ENCODE measurements at places on chromosomes 12 and 14.

- DNase-seq: no peak
Observed at GRCh38 chr14:36289954-36290353, 30.5 kb downstream of the MBIP start.

- no peak for DNase-seq
Observed at GRCh38 chr12:122505419-122506051, 4.8 kb upstream of the ZCCHC8 start.

- DNase-seq: no peak
Observed at GRCh38 chr12:6460751-6461371, 9.0 kb downstream of the TAPBPL start.

- DNase-seq: no peak
Observed at GRCh38 chr12:58901664-58902063, 18.6 kb downstream of the LRIG3 start.

- no peak for DNase-seq
Observed at GRCh38 chr14:102196039-102196901, 56.6 kb downstream of the WDR20 start.

- DNase-seq: peak; percentile 46
Observed at GRCh38 chr12:111598637-111599452, at the start of gene ATXN2. TSS of gene ATXN2 (minus strand) at chr12:111599315. CDS start at chr12:111599034, 281 bp downstream.

DNA sequence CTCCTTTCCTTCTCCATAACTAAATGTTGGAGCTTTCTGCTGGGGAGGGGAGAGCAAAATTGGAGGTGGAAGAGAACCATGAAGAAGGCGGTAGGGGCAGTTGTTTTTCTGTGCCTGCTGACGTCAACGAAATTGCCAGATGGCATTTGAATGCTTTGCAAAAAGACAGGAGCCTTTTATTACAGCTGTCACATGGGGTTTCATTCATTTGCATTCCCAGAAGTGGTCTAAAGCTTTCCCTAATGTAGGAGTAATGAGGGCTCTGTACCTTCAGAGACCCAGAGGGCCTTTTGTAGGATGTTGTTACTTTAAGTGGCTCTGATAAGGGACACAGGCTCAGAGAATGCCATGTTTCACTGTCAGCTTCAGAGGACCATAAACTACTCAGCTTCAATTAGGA, 107.1 kb upstream of the SLCO1C1 start:
- no peak for DNase-seq

- DNase-seq: no peak
Observed at GRCh38 chr12:46366771-46367170, 5.8 kb downstream of the SLC38A2 start.

- no peak for DNase-seq
Observed at GRCh38 chr14:95387826-95388445, 68.2 kb upstream of the CLMN start.

- DNase-seq: no peak
Observed at GRCh38 chr14:75277008-75277814, 1.4 kb upstream of the FOS start.

GRCh38 chr14:33679461-33680225, 271.2 kb downstream of the EGLN3 start:
- no peak for DNase-seq

- DNase-seq: no peak
Observed at GRCh38 chr12:79451978-79452377, 238.8 kb downstream of the PAWR start.

- DNase-seq: no peak
Observed at GRCh38 chr14:101481557-101481956, 79.7 kb upstream of the DIO3 start.

GRCh38 chr14:68951800-68952530, 27.1 kb downstream of the ACTN1 start:
- DNase-seq: no peak

DNA sequence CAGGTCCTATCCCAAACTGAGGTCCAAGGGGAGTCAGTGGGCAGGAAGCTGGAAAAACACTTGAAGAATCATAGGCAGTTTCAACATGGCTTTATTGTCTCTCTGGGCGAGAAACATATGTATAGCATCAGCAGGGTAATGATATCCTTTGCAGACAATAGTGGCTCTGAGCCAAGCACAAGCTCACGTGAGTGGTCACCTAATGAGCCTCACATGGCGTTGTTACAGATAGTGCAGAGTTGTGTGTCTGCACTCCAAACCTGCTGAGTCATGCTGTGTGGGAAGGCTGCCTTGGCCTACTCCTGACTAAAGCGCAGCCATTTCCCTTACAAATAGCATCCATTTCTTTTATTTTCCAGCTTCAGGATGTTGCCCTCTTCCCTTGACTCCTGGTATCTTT, 105.2 kb upstream of the SYT1 start:
- no peak for DNase-seq

GRCh38 chr14:33836900-33837577, 113.8 kb downstream of the EGLN3 start:
- no peak for DNase-seq

- no peak for DNase-seq
Observed at GRCh38 chr12:94308612-94309011, 151.1 kb downstream of the CEP83 start.

GRCh38 chr14:36967892-36968555, 204.4 kb downstream of the SLC25A21 start:
- DNase-seq: no peak

DNA sequence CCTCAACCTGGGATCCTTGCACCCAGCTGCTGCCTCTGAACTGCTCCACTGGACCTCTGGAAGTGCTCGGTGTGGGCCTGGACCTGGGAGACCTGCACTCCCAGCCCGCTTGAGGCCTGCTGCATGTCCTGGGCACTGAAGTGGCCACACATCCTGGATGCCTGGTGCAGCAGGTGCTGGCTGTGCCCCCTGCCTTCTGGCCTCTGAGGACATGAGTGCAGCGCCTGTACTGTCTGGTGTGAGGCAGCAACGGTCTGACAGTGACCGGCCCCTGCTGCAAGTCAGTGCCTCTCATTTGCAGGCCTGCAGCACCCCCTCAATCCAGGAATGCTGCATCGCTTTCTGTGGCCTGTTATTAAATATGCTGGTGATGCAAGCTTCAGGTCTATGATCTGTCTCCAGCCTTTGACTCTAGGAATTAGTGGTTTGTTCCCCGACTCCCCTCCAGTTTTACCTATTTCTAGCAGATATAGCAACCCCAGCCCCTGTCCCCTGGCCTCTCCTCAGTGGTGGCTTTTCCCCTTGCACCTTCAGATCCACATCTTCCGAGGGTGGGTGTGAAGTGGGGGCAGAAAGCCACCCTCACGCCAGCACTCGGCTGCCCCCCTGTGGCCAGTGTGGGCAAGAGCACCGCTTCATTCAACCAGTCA, 3.6 kb downstream of the SMIM41 start:
- DNase-seq: peak; percentile 53

DNA sequence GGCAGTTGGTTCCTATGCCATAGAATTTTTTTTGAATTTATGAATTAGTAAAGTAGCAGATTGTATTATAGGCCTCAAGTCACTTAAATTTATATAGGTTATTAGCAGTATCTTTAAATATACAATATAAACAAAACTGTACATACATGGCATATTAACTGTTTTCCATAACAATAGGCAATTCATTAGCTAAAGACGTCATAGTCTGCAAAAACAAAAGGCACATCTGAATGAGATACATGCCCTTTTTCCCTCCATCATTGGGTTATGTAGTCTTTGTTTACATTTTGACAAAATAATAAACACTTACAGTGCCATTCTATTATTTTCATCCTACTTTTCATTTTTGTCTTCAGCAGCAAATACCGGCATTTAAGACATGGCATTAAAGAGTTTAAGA, 1.1 kb upstream of the VCPKMT start:
- no peak for DNase-seq

- no peak for DNase-seq
Observed at GRCh38 chr14:33377596-33378390, 439.1 kb downstream of the NPAS3 start.

- no peak for DNase-seq
Observed at GRCh38 chr12:58066296-58066695, 124.9 kb downstream of the ATP23 start.

DNA sequence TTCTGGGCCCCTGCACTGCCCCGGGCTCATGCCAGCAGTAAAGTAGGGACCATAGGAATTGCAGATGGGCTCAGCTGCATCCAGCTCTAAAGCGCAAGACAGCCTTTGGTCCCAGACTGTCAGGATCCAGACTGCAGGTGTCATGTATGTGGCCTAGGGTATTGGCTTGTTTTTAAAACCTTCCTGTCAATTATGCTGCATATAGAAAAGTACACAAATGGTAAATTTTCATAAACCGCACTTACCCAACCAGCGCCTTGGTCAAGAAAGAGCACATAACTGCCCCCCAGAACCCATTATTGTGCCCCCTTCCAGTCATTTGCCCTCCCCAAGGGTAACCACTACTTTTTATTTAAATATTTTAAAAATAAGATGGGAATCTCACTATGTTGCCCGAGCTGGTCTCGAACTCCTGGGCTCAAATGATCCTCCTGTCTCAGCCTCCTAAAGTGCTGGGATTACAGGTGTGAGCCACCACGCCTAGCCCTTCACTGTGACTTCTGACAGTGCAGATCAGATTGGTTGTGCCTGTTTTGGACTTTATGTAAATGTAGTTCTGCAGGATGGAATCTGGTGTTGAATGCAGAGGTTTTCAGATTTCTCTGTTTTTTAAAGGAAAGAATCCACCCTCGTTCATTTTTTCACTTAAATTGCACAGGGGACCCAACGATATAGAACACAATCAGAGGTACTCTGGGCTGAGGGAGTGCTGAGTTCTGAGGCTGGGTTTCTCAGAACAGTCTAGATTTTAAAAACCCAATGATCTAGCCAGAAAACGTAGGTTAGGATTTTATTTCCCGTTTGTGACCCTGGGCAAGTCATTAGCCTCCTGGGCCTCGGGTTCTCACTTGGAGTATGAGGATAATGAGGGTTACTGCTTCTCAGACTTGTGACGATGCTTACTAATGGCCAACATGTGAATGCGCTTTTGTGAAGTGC, 6.7 kb downstream of the NR4A1 start:
- no peak for DNase-seq

GRCh38 chr14:100603341-100604120, 16.3 kb upstream of the BEGAIN start:
- no peak for DNase-seq

DNA sequence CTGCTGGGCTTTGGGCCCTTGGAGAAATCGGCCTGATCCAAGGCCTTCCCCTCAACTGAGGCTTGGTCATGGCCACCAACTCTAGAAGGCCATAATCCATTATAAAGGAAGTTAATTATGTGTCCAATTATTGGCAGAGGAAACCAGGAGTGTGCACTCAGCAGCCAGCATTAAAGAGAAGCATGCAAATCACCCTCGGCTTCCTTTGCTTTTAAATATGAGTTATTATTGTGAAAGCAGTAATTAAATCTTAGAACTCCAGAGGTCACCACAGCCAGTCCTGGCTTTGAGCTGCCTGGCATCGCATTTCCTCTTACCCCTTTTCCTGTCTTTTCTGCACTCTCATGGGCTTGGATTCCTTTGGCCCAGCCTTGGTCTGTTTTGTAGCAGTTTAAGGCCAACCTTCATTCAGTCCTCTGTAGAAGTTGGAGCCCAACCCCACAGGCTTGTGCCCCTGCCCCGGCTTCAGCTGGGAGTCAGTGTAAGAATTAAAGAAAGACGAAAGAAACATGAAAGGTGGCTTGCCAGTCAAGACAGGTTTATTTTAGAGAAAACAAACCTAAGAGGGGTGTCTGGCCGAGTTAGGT, 14.7 kb upstream of the KRT86 start:
- no peak for DNase-seq

- no peak for DNase-seq
Observed at GRCh38 chr12:91219511-91219910, 36.9 kb upstream of the DCN start.

GRCh38 chr12:31306866-31307265, 19.1 kb downstream of the SINHCAF start:
- DNase-seq: no peak

DNA sequence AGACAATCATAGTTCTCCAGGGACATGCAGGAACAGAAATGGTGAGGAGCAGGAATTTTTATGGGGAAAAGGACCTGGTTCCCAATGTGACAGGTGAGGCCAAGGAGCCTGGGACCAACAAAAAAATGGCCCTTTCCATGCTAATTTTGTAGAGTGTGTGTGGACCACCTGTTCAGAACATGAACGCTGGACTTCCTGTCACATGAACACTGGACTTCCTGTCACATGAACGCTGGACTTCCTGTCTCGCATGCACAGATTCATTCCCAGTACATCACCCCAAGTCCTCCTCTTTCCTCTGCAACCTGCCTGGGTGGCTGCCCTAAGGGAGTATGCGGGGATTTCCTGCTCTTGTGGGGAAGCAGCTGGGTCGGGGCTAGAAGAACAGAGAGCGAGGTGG, 10.1 kb downstream of the FGF6 start:
- DNase-seq: no peak

DNA sequence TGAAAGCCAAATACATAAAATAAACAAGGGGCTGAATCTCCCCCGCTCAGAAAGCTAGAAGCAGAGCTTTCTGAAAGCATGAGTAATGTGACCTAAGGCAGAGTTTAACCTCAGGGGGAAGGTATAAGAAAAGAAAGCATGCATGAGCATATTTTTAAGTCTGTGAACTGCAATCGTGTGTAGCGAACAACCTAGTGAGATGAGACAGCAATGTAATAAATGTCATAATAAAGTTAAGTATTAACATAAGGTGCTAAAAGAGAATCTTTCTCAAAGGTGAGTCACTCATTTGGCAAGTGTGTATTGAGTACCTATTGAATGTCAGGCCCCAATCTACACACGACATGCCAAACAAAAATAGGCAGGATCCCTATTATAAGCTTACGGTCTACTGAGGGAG, 14.2 kb upstream of the WDR20 start:
- DNase-seq: no peak

- DNase-seq: no peak
Observed at GRCh38 chr14:32606301-32606700, 277.2 kb downstream of the AKAP6 start.

DNA sequence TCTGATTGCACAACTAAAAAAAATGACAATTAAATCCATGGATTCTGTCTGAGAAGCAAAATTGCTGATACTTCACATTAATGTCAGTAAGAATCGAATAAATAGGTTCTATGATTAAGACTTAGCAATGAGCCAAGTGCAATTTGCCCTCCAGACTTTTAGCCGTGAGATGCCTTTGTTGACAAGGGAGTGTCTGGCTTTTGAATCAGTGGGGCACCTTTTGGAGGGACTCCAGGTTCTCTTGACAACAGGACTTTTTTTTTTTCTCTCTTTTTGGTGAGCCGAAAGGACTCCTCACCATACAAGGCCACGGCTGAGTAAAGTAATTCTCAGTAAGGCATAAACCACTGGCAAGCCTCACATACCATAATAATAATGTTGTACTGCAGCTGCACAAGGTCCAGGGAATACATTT, 4.7 kb upstream of the MDM1 start:
- DNase-seq: no peak

- no peak for DNase-seq
Observed at GRCh38 chr12:122610911-122611310, 83.9 kb downstream of the KNTC1 start.

DNA sequence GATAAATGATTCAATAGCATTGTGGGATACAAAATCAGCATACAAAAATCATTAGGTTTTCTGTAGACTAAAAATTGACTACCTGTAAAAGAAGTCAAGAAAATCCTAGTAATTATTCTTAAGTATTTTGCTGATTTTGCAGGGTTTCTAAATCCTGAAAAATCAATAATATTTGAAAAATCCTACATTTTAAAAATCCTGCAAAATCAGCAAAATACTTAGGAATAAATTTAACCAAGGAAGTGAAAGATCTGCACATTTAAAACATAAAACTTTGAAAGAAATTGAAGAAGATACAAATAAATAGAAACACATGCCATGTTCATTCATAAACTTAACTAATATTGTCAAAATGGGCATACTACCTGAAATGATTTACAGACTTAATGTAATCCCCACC, 517.7 kb downstream of the RERGL start:
- no peak for DNase-seq

GRCh38 chr14:51895375-51895774, 35.0 kb downstream of the GNG2 start:
- DNase-seq: no peak

All from stimulated activated CD4-positive, alpha-beta T cell treated with anti-CD3 and anti-CD28 coated beads, Interleukin-1b, Interleukin-23, amount 100 ng/mL, for 1 hour (primary cell).